Nucleus accumbens (tissue), 56 donors: ENCODE measurements at places on chromosomes 12 and 14.

DNA sequence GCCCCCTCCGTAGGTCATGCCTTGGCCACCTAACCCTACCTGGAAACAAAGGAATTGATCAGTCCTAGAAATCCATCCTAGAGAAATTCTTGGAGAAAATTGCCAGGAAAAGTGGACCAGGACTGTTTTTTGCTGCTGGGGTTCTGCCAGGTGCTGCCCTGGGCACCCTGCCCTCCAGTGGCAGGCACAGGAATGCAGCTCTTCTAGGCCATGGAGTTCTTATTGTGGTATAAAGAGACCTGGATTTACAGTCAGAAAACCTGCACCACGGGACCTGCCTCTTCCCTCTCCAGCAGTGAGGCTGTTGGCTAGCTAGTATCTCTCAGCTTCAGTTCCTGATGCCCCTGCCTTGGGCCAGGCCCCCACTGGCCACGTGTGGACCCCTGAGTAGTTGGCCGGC lies 59.7 kb downstream of the SLC24A4 start:
- DNase-seq = no peak

DNA sequence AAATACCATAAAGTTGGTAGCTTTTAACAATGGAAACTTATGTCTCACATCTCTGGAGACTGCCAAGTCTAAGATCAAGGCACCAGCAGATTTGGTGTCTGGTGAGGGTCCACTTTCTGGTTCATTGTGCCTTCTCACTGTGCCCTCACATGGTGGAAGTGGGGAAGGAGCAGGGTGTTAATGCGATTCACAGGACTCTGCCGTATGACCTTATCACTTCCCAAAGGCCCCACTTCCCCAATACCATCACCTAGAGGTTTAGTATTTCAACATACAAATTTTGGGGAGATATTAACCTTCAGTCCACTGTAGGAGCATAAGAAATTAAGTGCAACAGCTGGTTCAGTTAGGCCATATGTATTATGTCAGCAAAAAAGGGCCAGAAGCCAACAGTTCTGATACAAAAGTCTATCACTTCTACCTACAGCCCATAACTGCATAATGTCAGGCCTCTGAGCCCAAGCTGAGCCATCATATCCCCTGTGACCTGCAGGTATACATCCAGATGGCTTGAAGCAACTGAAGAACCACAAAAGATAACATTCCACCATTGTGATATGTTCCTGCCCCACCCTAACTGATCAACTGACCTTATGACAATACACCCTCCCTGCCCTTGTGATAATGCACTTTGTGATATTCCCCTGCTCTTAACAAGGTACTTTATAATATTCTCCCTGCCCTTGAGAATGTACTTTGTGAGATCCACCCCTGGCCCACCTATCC lies 24.7 kb downstream of the DDHD1 start:
- no peak for DNase-seq

GRCh38 chr12:124833693-124834122 lies 30.0 kb downstream of the SCARB1 start:
- DNase-seq = no peak

DNA sequence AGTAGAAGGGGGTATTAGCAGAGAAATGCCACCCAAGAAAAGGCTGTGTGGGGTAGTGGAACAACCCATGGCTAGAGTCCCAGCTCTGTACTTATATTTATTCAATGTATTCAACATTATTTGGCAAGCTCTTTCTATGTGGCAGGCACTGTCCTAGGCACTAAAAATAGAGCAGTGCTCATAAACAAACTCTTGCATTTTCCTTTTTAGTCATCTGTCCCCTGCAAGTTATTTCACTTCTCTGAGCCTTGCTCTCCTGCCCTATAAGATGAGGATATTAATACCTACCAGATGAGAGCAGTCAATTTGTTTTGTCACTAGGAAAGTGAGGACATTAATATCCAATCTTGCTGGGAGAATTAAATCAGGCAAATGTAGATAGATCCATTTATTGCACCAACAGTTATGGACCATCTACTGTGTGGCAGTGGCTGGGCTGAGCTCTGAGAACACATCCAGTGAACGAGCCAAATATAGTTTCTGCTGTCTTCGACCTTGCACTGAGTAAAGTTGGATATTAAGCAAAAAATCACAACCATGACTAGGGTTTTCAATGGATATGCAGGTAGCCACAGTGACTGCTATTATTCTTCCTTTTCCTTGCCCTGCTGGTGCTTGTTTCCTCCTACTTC lies 314.3 kb upstream of the TBX3 start:
- DNase-seq = no peak
